SJCRH30 (cell line): ENCODE measurements at places on chromosomes 13 and 19.

DNA sequence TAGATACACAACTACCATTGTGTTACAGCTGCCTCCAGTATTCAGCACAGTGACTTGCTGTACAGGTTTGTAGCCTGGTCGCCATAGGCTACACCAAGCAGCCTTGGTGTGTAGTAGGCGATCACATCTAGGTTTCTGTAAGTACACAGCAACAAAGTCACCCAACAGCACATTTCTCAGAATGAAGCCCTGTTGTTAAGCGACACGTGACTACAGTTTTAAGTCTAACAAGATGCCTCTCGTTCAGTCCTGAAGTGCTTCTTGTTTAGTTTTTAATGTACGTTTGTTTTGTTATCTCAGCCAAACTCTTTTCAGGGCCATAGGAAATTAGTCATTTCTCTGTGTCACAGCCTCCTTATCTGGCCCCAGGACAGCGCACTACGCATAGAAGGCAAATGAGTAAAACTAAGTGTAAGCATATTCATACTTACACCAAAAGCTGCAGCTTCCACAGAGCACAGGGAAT is 50.0 kb upstream of the GPR183 start:
- DNase-seq = no peak

DNA sequence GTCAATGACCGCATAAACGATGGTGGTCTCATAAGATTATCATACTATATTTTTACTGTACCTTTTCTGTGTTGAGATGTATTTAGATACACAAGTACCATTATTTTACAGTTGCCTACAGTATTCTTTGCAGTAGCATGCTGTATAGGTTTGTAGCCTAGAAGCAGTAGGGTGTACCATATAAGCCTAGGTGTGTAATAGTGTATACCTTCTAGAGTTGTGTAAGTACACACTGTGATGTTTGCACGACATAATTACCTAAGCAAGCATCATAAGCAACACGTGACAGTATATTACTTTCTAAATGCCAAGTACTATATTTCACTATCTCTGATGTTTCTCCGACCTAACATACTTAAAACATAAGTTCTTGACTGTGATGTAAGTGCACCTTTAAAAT is 2.7 kb downstream of the LPAR6 start:
- no peak for DNase-seq

DNA sequence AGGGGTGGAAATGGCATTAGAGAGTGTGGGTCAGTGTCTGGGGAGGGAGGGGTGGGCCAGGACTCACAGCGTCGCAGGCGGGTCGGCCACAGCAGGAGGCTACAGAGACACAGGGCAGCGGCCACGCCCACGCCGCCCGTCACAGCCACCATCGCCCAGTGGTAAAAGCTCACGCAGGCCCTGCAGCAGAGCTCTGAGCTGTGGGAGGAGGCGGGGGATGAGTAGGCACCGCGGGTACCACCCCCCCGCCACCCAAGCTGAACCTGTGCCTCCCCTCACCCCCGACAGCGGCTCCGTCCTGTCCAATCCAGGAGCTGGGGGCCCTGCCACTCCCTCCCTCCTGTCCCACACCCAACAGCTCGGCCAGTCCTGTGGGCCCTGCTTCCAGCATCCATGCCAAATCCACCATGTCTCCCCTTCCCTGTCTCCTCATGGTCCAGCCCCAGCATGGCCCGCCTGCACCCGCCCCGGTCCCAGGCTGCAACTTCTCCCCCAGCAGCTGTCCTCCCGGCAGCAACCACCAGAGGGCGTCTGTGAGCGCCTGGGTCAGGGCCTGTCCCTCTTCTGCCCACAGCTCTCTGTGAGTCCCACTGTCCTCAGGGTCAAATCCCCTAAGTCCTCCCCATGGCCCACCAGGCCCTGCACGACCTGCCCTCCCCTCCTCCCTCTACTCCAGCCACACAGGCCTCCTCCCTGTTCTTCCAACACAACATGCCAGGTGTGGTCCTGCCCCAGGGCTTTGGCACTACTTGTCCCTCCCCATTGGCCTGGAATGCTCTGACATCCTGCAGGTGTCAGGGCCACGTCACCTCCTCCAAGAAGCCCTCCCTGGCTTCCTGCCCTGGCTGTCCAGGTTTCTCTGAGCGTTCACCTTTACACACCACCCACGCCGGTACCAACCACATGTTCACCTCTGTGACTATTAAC is 6.0 kb downstream of the TEKTIP1 start:
- peak; percentile 67 for DNase-seq

DNA sequence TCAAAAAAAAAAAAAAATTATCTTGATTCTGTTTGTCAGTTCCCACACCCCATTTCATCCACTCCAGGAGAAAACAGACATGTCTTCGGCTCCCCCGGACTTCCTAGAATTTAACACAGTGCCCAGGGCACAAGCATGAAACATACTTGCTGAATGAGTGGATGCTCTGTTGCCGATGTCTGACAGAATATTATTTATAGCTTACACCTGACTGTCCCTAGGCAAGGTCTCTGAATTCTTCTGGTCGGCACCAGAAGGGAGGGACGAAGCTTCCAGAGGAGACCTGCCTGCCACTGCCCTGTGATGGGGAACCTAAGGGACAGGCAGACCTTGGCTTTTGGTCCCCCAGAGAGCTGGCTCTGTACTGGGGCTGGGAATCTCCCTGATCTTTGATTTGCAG is 43.9 kb upstream of the PEG3 start:
- peak; percentile 78 for DNase-seq

DNA sequence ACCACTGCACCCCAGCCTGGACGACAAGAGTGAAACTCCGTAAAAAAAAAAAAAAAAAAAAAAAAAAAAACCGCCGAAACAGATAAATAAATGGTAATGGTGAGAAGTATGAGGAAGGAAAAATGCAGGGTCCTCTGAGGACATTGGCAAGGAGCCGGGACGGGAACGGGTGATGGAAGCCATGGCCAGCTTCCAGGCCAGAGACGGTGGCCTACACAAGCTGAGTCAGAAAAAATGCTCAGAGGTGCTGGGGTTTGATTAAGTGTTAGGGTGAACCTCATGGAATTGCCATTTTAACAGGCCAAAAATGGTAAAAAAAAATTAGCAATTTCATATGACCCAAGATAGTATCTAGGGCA is 866 bp upstream of the ZSWIM4 start:
- DNase-seq = peak; percentile 72

- peak; percentile 74 for DNase-seq
Measured at GRCh38 chr19:41705393-41706174, 2.8 kb upstream of the CEACAM5 start.

DNA sequence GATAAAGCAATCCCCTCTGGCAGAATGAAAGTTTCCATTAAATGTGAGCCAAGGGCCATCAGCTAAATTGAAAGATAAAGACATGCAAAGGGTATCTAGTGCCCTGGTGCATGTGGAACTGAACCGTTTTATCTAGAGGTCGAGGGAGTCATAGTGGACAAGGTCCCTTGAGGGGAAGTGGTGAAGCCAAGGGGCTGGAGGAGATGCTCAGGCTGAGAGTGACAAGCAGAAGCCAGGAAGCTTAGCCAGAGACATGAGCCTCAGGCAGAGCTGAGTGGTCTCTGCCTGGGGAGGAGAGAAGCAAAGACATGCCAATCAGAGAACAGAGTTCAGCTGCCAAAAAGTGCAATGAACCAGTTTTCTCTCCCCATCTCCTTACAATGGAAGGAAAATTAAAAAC is 68.1 kb upstream of the SLC10A2 start:
- no peak for DNase-seq

DNA sequence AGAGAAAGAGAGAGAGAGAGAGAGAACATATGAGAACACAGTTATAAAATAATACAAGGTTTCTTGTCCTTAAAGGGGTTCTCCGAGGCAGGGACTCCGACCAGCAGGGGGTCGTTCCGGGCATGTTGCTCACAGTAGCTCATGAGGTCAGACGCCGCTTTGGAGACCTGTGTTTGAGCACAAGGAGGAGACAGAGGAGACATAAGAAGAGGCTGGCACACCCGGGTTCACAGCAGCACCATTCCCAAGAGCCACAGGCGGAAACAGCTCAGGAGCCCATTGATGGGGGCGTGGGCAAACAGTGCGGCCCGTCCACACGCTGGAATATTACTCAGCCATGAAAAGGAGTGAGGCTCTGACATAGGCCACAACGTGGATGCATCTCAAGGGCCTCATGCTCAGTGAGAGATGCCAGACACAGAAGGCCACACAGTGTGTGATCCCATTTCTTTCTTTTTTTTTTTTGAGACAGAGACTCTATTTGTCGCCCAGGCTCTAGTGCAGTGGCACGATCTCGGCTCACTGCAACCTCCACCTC is 39.1 kb downstream of the GADD45B start:
- no peak for DNase-seq

DNA sequence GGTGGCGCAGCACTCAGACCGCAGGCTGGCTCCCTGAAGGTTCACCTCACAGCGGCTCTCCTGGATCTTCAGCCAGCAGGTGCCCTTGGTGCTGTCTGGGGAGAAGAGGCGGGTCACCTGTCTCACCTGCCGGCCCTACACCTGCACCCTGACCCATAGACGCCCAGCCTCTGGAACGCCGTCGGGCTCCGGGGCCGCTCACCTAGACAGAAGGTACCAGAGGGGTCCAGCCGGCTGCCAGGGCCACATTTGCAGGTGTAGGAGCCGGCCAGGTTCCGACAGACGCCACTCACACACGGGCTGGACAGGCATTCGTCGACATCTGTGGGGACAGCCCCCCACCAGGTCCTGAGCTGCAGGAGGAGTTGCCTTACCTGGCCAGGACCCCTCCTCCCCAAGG is 22.9 kb downstream of the FBN3 start:
- no peak for DNase-seq

DNA sequence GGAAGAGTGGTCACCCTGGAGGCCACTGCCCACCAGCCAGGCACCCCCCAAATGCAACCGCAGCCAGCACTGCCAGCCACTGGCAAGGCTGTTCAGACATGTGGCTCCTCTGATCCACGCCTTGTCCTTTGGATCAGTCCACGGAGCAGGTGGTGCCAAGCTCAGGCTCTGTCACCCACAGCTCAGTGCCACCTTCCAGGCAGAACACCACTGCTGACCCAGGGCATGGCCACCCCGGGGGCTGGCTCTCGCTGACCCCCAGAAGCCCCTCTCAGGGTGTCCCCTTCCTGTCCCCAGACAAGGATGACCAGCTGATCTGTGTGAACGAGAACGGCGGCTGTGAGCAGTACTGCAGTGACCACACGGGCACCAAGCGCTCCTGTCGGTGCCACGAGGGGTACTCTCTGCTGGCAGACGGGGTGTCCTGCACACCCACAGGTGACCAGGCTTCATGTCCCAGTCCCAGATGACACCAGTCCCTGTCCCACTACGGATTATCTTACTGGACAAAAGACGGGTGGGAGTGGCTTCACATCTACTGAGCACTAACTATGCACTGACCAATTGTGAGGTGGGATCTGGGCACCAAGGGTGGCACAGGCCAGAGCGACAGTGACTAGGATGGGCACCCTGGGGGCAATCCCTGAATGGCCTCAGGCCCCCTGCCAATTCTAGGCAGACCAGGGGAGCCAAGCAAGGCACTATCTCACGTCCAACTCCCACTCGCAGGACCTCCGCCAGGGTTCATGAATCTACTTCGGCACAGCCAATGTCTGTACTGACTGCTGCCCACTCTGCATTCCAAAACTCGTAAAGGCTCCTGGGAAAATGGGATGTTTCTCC is 7.0 kb upstream of the F10 start:
- no peak for DNase-seq

GRCh38 chr13:29570051-29570654 is 25.3 kb downstream of the SLC7A1 start:
- no peak for DNase-seq

- no peak for DNase-seq
Measured at GRCh38 chr13:113639616-113640262, 18.3 kb downstream of the ATP4B start.

GRCh38 chr19:3098515-3099346 is 4.6 kb downstream of the GNA11 start:
- DNase-seq = no peak

GRCh38 chr19:36719687-36720556 is 32.5 kb downstream of the ZNF567 start:
- DNase-seq = peak; percentile 30

- peak; percentile 24 for DNase-seq
Measured at GRCh38 chr19:30209617-30210600, 162.3 kb upstream of the ZNF536 start.

- DNase-seq = no peak
Measured at GRCh38 chr19:33345163-33345562, 28.3 kb upstream of the CEBPG start.

GRCh38 chr19:46963093-46963734 is 56.4 kb upstream of the NPAS1 start:
- no peak for DNase-seq

DNA sequence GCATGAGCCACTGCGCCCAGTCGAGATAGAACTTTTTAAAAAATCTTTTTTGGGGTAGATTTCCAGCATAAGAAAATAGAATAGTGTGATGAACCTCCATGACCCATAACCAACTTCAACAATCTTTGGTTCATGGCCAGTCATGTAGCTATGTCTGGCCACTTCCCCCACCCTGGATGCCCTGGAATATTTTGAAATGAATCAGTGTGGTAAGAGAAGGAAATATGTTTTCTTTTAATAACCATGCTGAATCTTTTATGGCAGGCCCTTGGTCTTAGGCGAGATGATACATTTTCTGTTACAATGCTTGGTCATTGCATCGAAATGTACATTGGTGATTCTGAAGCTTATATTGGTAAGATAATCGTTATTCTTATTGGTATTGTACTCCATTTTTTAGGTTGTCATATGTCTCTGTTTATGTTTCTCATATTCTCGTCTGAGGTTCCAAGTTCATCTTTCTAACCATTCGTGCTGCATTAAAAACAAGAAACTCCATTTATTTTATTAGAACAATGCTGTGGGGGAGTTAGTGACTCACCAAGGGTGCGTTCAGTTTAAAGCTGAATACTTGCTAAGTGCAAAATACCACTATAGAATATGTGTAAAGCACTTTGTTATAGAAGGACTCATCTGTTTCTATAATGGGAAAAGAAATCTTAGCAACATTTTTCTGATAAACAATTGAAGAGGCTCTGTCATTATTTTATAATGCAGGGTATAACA is 16.4 kb upstream of the UPF3A start:
- no peak for DNase-seq

GRCh38 chr13:52743988-52744387 is 4.4 kb upstream of the CNMD start:
- DNase-seq = no peak
